ENCODE measurements at places on chromosomes 11 and 22.

DNA sequence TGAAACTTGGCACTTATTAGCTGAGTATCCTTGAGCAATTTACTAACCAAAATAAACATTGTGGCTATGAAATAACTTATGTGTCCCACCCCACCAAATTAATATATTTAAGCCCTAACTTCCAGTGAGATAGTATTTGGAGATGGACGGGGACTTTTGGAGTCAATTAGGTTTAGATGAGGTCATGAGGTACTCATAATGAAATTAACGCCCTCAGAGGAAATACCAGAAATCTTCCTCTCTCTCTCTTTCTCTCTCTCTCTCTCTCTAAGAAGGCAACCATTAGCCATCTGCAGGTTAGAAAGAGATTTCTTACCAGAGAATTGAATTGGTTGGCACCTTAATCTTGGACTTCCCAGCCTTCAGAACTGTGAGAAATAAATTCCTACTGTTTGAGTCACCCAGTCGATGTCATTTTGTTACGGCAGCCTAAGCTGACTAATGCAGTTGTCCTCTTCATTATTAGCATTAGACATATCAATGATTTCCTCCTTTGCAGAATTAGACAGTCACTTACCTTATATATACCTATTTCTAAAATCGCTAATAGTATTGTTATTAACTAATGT lies 1284.0 kb downstream of the FAM181B start:
- DNase-seq: no peak

GRCh38 chr22:25763239-25763777 lies 21.3 kb downstream of the MYO18B start:
- no peak for DNase-seq

- no peak for DNase-seq
Observed at GRCh38 chr11:20555783-20556182, 43.6 kb upstream of the SLC6A5 start.

- DNase-seq: no peak
Observed at GRCh38 chr11:69387409-69387885, 93.5 kb downstream of the MYEOV start.

DNA sequence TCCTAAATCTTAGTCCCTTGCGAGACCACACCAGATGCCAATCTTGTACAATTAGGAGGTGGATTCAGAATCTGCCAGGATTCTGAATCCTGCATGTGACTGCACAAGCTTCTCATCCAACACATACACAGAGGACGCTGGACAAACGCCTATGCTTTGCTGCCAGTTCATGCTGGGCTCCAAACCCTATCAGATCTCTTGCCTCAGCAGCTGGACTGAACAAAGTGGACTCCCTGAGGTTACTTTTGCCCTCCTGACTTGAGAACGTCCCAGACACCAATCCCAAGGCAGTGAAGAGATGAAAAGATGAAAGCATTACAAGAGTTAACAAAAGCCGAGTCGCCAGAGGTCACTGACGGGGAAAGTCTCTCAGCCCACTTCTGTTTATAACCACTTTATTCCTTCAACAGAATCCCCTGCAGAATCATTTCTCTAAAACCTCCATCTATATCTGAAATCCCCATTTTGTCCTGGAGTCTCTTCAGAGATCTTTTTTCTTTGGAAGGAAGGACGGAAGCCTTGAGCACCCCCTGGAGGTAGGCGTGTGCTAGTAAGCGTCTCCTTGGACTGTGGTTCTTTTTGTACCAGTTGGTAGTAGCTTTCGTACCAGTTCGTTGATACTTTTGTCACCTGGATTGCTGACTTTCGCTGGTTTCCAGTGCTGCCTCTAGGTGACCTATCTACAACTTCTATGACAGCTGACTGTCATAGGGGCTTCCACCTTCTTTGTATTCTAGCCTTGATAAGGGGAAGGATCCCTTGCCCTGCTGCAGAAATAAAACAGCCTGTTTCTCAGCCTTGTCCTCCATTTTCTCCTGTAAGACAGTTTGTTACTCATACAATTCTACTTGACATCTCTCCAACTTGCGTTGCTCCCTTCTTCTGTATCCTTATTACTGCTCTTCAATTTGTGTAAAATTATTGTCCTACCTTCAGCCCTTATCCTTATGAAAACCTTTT lies 26.1 kb upstream of the EED start:
- peak; percentile 47 for DNase-seq

DNA sequence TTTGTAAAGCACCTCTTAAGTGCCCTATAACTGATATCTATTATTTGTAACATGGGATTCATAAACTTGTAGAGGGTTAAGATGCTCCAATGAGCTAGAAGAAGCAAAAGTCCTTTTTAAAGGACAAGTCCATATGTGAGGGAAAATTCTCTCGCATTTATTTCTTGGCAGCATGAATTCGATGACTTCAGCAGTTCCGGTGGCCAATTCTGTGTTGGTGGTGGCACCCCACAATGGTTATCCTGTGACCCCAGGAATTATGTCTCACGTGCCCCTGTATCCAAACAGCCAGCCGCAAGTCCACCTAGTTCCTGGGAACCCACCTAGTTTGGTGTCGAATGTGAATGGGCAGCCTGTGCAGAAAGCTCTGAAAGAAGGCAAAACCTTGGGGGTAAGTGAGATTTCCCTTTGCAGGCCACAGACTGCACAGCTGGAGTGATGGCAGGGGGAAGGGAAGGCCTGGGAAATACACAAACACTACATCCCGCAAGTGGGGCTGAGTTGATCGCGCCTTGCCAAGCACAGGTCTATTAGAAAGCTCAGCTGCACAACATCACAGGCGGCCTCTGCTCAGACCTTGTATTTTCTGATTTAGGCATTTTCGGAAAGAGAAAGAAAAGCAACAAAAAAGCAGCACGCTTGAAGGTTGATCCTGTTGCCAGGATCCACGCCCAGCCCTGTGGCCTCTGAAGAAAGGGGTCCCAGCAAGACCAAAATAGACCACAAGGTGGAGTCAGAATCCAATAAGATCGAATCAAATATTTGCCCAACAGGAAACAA lies 1.5 kb downstream of the MS4A8 start:
- DNase-seq: no peak

DNA sequence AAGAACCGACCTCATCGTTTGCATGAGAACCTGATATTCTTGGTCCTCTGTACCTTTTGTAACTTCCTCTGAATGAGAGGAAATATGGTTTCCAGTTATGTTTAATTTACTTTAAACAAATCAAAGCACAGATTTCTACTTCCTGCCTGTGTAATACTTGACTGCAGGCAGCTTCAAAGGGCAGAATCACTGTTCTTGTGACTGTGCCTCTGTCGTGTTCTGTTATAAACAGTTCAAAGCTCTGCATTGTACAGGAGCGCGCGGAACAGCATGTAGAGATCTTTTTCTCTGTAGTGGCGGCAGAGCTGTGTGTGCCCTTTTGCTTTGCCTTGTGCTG lies 73.2 kb upstream of the CLDN5 start:
- DNase-seq: no peak

- no peak for DNase-seq
Observed at GRCh38 chr11:21464601-21465193, 728.2 kb upstream of the ANO5 start.

GRCh38 chr22:44207173-44207980 lies 26.7 kb downstream of the PARVG start:
- DNase-seq: no peak

- DNase-seq: no peak
Observed at GRCh38 chr22:40951795-40952605, 822 bp downstream of the RBX1 start.

GRCh38 chr11:76610871-76611475 lies 59.6 kb downstream of the LRRC32 start:
- no peak for DNase-seq

DNA sequence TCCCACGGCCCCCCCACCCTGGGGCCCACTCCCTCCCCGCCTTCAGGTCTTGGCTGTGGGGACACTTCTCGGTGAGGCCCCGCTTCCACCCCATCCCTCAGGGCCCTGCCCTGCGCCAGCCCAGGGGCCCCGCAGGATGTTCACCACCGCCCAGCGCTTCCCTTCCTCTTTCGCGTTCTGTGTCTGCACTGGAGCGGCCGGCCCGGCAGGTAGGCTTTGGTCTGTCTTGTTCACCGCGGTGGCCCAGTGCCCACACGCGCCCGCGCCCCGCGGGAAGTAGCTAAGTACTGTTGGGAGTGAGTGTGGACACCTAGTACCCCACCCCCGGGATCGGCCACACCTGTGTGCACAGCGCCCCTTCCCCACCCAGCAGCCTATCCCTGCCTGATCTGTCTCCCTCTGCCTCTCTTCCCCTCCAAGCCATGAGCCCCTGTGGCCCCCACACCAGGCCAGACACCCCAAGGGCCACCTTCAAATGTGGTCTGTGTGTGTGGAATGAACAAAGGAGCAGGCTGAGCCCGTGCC lies 85.4 kb downstream of the WNT7B start:
- DNase-seq: no peak

DNA sequence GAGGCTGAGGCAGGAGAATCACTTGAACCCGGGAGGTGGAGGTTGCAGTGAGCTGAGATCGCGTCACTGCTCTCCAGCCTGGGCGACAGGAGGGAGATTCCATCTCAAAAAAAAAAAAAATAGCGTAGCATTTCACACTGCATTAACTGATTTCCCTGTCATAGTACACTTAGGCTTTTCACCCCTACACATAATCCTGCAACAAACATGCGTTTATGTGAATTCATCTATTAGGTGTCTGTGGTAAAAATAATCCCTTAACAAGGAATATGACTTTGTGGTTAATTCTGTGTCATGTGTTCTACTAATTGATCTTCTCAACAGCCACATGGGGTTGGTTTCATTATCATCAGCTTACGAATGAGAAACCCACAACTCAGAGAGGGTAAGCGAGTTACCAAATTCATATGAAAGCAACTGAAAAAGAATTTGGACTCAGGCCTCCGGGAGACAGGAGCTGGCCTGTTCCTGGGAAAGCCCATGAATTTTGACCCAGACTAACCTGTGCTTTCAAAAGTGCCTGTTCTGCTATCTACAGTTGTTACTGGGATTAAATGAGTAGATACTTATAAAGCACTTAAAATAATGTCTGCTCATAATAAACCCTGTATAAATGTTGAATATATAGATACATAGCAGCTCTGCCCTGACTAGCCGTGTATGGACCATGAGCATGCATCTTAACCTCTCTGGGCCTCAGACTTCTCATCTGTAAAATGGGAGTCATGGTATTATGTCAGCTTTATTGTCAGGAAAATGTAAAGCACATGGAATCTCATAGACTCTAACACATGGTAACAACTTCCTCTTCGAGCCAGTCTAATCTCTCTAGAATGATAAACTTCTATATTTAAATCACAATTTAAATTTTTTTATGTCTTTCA lies 36.6 kb downstream of the KCNJ1 start:
- DNase-seq: no peak

DNA sequence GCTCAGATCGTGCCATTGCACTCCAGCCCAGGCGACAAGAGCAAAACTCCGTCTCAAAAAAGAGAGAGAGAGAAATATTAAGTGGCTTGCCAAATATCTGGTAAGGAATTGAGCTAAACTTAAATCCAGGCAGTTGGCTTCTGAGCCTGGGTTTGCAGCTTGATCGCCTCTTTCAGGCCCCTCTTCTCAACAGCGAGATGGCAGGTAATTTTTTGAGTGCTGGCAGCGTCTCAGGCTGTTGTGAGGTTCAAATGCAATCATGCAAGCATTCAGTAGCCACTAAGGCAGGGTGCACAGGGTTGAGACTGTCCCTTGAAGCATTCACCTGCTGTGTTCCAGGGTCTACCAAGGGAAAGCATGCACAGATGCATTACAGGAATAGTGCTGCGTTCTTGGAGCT lies 670 bp upstream of the CTSF start:
- DNase-seq: no peak

DNA sequence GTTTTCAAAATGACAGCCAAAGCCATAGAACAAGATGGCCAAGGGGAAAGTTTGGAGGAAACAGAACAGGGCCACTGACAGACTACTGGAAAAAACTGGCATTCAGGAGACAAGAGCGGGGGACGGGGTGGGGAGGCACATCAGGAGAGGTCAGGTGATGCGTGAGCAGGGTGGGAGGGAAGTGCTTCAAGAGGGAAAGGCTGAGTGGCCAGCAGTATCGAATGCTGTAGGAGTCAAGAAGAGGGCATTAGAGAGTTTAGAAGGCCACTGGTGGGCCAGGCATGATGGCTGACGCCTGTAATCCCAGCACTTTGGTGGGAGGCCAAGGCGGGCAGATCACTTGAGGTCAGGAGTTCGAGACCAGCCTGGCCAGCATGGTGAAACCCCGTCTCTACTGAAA lies 8.2 kb downstream of the GTPBP1 start:
- DNase-seq: no peak

DNA sequence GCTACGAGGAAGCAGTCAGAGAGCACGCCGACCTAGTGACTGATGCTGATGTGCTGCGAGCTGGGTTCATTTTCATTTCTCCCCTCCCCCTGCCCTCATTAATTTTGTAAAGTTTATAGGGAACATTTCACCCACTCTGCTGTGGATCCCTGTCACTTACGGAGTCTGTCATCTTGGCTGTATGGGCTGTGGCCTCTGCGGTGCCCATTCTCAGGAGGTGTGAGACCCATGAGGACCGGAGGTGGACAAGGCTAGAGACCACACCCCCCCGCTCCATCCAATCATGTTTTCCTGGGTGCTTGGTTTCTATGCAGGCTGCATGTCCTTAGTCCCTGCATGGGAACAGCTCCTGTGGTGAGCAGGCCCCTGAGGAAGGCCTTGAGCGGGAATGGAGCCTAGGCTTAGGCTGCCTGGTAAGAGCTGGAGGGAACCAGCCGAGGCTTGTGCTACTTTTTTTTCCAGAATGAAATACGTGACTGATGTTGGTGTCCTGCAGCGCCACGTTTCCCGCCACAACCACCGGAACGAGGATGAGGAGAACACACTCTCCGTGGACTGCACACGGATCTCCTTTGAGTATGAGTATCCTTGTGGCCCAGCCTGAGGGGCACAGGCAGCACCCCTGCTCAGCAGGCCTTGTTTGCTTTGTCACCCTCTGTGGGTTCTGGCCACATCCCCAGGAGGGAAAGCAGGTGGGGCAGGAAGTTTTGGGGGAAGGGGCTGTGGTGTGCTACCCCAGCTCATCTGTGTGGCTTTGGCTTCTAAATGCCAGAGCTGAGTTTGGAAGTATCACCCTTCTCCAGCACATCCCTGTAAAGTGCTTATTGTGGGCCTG lies 19.1 kb downstream of the CLDN5 start:
- DNase-seq: no peak

GRCh38 chr11:83051760-83052671 lies 19.7 kb downstream of the RAB30 start:
- no peak for DNase-seq

Data from T-helper 9 cell (primary cell).